Right cardiac atrium (tissue), 5 donors: ENCODE measurements at places on chromosomes 11 and 22.

- peak; percentile 85 for DNase-seq
Measured at GRCh38 chr22:20429254-20430100, 8.1 kb downstream of the SCARF2 start.

DNA sequence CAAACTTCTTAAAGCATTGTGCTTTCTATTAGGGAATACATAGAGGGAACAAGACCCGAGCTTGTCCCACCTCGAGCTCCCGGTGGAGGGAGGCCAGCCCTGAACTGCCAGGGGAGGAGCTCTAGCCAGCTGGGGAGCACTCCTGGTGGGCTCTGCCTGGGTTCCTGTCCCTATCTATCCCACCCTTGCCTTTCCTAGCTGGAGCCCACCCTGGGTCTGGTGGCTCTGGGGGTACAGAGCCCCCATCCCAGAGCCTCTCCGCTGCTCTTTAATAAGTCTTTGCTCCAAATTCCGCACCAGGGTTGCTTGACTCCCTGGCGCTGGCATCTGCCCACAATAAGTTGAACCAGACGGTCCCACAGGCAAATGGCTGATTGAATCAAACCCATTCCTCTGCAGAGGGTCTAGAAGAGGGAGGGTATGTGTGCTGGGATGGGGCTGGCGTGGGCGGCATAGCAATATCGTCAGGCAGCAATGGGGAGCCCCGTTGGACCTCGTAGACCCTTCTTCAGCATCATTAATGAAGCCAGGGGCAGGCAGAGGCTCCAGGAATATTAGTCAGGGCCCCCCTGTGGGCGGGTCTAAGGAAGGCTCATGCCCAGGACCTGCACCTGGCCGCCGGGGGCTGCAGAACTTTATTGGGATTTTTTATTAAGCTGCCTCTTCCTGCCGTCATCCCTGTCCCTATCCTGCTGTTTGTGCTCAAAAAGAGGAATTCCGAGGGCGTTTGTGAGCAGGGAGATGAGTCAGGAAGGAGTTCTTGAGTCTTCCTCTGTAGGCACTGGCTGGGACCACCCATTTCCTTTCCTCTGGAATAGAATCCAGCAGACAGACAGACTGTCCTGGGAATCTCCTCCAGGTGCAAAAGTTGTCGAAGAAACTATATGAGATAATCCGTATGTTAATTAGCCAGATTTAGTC, 38.5 kb upstream of the RIC3 start:
- DNase-seq: no peak

GRCh38 chr22:19523240-19524169, 705 bp downstream of the CLDN5 start:
- DNase-seq: no peak

DNA sequence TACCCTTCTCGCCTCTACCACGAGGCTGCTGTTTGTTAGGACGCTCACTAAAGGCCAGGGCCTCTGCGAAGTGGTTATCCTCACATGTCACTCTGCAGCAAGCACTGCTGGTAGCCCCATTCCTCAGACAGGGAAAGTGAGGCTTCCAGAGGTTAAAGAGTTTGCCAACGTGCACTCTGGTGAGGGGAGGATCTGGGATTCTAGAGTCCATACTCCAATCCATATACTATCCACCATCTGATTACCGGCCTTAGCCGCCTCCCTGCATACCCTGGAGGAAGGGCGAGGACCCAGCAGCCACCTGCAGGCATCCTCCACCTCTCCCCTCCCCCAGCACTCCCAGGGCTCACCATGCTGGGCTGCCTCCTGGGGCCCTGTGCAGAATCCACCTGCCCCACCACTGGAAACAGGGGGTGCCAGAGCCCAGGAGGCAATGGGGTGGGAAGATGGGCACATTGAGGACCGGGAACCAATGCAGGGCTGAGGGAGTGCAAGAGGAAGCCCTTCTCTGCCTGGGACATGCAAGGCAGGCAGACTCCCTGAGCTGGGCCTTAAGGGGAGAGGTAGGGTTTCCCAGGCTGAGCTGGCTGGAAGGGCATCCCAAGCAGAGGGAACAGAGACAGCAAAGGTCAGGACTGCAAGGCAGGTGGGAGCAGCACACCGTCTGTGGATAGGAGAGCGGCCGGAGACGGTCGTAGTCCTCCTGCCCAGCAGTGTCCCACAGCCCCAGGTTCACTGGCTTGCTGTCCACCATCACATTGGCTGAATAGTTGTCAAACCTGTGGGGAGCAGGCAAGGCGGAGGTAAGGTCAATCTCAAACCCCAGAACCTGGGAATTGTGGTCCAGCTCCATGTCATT, 11.7 kb downstream of the RAC2 start:
- DNase-seq: no peak

GRCh38 chr11:74086242-74086884, 77.5 kb upstream of the UCP3 start:
- no peak for DNase-seq

DNA sequence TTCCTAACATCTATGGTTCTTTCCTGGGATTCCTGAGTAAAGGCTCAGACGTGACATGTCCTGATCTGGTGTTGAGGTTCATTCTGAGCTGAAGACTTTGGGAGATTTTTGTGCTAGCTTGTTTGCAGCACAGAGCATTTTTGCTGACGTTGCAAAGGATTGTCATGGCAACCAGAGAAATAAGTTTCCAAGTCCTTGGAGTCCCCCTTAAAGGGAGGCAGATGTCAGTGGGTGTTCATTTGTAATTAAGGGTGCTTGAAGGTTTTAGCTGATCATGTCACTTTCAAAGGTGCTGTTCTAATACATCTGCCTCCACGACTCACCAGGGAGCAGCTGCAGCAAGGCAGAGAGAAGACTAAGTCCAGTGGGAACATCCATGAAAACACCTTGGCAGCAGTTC, 5.4 kb upstream of the SYN3 start:
- DNase-seq: no peak

- DNase-seq: peak; percentile 89
Measured at GRCh38 chr11:67054836-67055523, 1.7 kb upstream of the RHOD start.

DNA sequence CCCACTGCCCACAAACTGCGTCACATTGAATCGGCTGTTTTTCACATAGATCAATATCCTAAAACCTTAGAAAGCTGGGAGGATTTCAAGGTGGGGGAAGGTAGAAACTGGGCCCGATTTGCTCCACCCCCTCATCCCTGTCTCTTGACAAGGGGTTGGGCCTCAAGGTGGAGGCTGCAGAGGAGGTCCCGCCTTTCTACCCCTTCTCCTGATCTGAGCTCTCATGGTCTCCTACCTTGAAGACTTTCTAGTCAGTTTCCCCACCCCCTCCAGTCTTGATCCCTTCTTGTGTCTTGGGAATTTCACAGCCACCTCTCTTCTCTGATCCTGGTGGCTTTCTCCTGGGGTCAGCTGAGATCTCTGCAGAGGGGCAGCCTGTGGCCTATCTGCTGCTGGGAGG, 4.5 kb upstream of the STARD10 start:
- no peak for DNase-seq
